CD4-positive, alpha-beta T cell treated with Interleukin-21 for 1 hour (primary cell): ENCODE measurements at places on chromosomes 7 and 10.
A peak's percentile ranks its signal among the peaks of the same experiment; 100 is the strongest.

DNA sequence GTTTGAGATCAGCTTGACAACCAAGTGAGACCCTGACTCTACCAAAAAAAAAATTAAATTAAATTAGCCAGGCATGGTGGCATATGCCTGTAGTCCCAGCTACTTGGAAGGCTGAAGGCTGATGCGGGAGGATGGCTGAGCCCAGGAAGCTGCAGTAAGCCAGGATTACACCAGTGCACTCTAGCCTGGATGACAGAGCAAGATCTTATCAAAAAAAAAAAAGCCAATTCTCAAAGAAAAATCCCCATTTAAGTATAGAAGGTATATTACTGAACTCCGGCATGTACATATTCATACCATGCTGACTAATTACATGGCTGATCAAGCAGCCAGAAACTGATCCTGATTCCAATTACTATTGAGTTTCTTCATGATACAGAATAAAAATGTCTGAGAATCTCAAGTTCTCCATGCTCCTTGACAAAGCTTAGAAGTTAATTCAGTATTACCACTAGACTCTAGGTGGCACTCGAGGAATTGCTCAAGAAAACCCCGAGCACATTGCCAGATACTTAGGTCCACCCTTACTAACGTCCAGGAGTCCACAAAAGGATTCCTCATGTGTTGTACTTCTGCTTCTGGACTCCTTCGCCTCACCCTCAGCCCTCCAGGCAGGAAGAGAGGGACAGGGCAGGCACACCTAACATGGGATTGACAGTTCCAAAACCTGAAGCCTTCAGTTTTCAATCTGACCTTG, 148.9 kb downstream of the PARD3 start:
- DNase-seq = no peak

GRCh38 chr7:155207326-155208002, 90.2 kb upstream of the INSIG1 start:
- no peak for DNase-seq

DNA sequence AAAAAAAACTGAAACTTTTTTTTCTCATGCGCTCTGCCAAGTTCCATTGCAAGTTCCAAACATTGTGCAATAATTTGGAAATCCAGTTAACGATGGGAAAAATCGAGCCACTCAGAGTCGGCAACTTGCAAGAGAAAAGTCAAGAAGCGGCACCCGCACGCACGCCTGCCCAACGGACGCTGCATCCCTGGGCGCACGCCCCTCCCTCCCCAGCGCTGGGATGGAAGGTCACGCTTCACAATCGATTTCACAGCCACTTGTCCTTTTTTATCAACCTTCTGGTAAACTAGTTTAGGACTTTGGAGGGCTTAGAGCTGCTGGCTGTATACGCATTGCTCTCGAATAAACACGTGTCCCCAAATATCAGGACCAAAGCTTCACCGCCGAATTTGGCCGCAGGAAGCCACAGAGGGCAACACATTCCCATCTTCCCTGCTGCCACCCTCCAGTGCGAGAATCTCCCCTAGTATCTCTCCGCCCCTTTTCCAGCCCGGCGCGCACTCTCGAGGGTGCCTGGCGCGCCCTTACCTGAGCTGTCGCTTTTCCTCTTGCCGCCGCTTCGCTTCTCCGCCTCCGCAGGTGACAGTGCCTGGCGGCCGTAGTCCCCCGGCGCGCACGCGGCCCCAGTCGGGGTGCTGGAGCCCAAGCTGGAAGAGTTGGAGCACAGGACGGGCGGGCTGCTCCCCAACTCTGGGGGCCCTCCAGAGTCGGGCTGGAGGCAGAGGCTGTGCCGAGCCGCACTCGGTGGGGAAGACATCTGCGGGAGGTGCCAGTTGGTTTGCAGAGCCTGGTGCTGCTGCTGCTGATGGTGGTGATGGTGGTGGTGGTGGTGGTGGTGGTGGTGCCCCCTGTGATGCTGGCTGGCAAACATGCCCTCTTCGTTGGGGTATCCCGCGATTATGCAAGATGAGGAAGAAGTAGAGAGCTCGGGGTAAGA, 857 bp downstream of the MEOX2 start:
- DNase-seq = no peak

DNA sequence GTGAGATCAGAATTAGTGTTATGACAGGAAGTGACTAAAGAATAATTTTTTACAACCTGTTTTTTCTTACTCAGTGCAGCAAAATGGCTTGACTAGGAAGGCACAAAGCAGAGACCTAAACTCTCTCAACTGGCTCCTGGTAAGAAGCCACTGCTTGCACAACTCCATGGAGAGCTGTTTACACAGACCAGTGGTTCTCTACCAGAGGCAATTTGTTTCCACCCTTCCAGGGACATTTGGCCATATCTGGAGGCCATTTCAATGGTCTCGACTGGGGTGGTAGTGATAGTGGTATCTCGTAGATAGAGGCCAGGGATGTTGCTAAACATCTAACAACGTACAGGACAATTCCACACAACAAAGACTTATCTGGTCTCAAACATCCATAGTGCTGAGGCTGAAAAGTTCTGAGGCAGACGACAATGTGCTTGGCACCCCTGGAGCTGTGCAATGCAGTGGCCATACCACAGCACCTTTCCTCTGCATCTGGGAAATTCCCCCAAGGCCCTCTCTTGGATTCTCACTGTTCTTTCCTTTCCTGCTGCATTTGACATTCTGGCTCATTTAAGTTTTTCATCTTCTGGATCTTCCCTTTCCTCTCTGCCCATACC, 105.4 kb upstream of the LAMB4 start:
- no peak for DNase-seq

- DNase-seq = no peak
These were observed 18.3 kb downstream of the AGAP3 start for GRCh38 chr7:151104411-151105235.

GRCh38 chr7:93910076-93910994, 4.0 kb downstream of the GNGT1 start:
- DNase-seq = no peak

DNA sequence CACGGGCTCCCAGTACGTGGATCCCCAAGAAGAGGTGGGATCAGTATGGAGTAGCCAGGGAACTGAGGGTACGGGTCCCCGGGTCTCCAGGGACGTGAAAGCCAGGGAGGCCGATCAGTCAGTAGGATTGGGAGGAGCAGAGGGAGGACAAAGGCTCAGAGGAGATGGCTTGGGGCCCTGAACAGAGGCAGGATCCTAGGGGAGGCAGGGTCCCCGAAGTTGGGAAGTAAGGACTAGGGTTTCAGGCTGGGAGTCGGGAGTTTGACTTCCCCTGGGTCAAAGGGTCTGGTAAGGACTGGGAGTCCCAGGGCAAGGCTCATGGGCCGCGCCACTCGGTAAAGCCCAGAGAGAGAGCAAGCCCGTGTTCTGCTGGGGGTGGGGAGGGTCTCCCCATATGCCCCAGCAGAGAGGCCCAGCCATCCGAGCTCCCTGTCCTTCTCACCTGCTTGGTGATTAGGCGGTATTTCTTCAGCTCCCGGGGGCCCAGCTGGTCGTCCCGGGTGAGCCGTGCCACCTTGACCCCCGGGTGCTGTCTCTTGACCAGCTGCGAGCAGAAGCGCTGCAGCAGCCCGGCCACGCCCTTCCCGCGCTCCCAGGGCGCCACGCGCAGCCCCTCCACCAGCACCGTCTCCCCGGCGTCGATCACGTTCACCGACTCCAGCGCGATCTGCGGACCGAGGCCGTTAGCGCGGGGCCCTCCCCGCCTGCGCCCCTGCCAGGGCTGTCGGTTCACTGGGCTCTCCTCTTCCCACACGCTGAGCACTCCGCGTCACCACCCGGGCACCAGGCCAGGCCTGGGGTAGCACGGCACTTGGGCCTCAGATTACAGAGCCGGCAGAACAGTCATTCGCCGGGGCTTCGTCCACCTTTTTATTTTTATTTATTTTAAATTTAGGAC, 7.0 kb downstream of the NAT16 start:
- DNase-seq = no peak

GRCh38 chr10:49310460-49310859, 11.5 kb downstream of the C10orf71 start:
- DNase-seq = peak; percentile 1

- DNase-seq = no peak
These were observed 553 bp downstream of the DNAJC30 start for GRCh38 chr7:73682745-73683055.

DNA sequence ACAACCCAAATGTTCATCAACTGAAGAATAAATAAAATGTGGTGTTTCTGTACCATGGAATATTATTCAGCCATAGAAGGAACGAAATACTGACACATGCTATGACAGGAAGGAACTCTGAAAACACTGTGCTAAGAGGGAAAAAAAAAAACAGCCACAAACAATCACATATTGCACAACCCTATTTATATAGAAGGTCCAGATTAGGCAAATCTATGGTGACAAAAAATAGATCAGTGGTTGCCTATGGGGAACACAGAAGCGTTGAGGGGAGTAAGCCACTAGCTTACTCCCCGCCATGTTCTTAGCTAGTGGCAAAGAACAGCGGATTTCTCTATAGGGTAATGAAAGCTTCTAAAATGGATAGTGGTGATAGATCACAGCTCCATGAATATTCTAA, 198.4 kb downstream of the TPST1 start:
- no peak for DNase-seq

DNA sequence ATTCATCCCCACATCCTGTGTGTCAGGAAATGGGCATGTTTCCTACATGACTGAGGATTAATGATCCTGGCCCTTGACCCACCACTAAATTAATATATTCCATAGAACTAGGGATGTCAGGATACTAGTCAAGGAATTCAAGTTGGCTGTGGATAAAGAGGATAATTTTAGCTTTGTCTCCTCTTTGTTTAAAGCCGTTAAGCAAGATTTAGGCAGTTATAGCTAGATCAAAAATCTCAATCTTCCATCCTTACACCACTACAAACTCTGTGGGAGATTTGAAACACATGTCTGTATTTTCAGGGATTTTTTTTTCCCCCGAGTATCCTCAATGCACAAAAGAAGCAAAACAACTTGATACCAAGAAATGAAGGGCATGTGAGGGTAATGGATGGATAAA, 417.1 kb downstream of the MAGI2 start:
- DNase-seq = no peak

DNA sequence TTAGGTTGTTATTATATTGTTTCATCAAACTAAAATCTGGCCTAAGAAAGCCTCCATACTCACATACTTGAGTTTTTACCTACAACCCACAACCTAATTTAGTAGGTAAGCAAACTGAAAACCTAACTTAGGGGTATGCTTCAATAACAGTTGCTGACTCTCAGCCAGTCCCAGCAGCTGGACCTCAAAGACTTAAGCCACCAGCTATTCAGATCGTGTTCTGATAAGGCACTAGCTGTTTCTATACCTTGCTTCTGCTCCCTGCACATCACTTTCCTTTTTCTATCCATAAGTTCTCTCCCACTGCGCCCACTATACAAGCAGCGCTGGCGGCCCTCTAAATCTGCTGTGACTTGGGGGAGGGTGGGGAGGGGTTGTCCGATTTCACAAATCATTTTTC, 42.3 kb downstream of the SUGCT start:
- no peak for DNase-seq

DNA sequence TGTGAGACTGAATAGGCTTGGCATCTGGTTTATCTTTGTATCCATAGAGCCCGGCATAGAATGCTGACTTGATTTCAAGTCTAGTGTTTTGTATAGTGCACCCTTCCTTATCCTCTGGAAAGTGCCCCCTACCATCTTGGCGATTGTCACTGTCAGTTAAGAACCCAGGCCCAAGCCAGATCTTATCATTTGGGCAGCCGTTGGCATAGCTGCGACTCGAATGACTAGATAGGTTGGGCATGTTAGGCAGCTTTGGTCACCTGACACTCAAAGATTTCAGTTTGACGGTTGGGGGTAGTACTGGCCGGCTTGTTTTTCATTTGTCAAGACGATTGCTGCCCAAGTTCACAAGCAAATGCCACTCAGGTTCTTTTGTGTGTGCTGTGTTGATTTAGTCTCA, 6.6 kb downstream of the NIPSNAP2 start:
- no peak for DNase-seq
